ENCODE measurements at places on chromosomes 6 and 20.

GRCh38 chr6:129175066-129175465 is 292.1 kb downstream of the LAMA2 start:
- no peak for DNase-seq

GRCh38 chr20:11755071-11755841 is 162.4 kb upstream of the BTBD3 start:
- DNase-seq = no peak

DNA sequence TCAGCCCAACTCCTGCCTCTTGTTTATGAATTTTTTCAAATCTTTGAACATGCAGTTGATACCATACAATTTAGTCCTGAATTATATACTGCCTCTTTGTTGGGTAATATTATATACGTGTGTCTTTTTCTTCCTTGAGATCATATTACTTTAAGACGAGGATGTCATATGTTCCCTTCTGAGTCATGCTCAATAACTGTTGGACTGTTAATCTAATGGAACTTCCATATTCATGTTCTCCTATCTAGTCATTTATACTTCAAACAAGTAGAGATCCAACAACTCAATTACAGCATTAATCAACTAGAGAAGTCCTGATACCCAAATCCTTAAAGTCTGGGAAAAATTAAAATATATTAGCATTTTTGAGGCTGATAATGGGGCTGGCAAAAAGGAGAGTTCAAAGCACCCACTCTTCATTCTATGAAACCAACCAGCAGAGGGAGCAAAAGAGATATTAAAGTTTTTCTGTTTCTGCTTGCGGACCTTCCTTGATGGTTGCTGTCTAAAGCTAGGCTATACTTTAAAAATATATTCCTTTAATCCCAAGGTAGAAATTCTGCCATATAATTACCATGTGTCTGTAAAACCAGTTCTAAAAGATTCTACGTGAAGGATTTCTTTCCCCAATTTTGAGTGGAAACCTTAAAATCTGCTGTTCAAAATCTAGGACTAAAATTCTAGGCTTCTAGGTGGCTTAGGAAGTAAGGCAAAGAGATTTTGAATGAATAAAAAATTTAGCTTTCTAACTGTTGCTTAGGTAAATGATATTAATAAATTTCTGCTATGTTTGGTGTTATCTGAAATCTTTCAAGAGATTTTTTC is 498.9 kb downstream of the BCKDHB start:
- DNase-seq = no peak

GRCh38 chr6:80442366-80442765 is 335.9 kb downstream of the BCKDHB start:
- no peak for DNase-seq

GRCh38 chr6:71513036-71513435 is 224.4 kb downstream of the OGFRL1 start:
- no peak for DNase-seq

DNA sequence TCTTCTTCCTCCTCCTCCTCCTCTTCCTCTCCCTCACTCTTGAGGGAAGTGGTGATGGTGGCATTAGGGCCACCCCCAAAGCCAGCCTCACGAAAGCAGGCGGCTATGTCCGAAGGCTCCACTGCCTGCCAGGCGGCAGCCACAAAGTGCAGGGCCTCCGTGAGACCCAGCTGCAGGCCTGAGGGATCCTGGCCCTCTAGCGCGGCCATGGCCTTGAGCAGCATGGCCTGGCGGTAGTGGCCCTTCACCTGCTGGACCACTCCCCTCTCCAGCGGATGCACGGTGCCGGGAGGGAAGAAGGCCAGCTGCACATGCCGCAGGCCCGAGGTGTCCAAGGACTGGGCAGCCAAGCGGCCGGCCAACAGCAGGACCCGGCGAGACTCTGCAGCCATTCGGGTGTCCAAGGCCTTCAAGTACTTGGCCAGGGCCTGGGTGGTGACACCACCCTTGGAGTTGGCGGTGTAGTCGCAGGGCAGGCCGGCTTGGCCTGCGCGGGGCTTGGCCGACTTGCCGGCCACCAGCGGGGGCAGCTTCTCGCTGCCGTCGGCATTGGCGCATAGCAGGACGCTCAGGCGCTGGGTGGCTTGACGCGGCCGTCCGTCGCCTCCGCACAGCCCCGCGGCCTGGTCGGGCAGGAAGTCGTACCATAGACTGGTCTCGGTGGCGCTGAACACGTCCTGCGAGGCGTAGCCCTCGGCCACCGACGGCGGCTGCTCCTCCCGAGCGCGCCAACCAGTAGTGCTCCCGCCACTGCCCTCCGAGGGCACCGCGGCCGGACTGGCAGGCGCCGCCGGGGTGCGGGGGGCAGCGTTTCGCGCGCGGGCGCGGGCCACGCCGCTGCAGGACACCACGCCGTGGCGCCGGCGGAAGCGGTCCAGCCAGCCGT is 1.1 kb downstream of the CENPB start:
- DNase-seq = no peak

DNA sequence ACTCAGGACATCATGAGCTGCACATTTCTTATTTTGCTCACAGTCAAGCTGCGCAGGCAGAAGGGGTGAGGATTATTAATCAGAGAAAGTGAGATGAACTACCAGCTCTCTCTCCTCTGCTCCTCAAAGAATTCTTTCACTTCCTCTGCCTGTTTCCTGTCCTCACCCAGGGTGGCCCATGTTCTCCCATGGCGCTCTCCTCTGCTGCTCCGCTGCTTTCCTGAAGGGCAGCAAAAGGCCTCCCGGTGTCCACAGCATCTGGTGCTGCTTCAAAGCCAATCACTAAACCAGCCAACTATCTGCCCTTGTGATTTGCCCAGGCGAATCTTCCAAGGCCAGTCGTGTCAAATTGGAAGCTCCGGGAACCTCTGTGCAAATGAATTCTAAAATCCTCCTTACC is 324.2 kb downstream of the TPBG start:
- no peak for DNase-seq

- DNase-seq = no peak
Measured at GRCh38 chr6:21955053-21955595, 341.7 kb downstream of the PRL start.

- no peak for DNase-seq
Measured at GRCh38 chr6:112029045-112029822, 24.7 kb upstream of the CCN6 start.

GRCh38 chr20:61117725-61118124 is 134.3 kb upstream of the CDH4 start:
- DNase-seq = no peak

DNA sequence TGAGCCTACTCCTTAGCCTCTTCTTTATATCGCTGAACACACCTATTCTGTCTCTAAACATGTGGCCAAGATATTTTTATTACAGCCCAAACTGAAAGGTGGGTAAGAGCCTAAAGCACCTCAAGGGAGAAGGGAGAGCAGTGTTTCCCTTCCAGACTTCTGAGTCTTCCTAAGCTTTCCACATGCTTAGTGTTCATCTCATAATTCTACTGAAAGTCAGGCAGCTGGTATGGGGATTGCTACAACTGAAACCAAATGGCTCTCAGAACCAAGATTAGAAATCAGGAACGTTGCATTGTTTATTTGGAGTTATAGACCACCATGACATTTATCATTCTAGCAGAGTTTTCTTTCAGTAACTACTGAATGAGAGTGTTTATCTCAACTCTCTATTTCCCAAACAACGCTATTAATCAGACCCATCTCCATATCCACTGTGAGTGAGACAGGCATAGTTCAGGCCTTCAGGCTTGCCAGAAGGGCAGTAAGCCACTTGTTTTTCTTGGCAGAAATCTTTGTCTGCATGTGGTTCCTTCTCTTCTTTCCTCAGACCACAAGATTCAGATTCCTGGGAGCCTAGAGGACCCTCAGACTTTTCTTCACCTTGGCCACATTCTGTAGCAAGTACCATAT is 22.8 kb downstream of the VGLL2 start:
- DNase-seq = no peak

GRCh38 chr20:17828598-17829144 is 128.9 kb downstream of the BANF2 start:
- no peak for DNase-seq

DNA sequence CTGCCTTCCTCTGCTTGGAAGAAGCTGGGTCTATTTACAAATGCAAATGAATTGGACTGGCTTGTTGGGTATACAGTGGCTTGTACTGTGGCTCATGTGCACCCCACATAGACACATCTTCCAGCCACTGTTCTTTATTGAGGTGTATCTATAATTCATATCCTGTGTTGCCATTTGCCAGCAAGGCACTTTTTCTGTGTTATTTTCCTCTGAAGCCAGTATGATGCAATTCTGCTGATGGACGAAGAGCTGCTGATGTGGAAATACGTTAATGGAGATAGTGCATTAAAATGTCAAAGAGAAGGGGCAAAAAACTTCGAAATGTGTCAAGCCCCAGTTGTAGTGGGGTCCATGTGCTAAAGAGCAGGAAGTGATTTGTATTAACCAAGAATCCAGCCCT is 167.5 kb downstream of the TMEM242 start:
- DNase-seq = no peak
